ENCODE measurements at places on chromosomes 11 and 22.

- no peak for DNase-seq
These were observed 37.0 kb downstream of the KIAA1671 start for GRCh38 chr22:24989541-24989951.

GRCh38 chr11:33970984-33971466 lies 79.1 kb upstream of the LMO2 start:
- peak; percentile 68 for DNase-seq

GRCh38 chr11:119903389-119903788 lies 174.4 kb upstream of the NECTIN1 start:
- DNase-seq, result no peak

DNA sequence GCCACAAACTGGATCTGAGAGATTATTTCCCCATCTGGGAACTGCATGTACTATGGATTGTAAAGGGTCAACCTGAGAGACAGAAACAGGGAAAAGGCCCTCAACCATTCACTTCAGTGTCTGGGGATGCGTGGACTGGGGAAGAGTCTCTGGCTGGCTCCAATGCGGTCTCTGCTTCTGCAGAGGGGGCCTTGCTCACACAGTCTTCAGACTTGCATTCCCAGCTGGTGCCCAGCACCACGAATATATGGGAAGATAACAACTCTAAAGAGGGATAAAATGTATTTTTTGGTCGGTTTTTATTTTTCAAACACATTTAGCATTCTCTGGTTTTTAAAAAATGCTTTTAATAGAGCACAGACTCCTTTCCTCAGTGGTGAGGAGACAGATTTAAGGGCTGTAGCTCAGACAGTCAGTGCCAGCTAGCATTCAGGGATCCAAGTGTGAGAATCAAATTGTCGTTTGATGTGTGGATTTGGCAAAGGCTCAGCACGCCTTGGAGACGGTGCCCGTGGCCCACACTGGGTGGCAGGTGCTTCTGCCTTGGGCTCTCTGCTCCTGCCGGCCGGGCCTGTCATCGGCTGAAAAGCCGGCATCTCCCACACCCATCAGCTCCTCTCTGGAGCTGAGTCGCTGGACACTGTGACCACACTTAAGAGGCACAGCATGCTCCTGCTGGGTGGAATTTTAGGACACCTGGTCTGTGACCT lies 8.0 kb upstream of the EFCAB6 start:
- DNase-seq, result no peak

- DNase-seq, result peak; percentile 22
These were observed 3.4 kb downstream of the C11orf71 start for GRCh38 chr11:114396916-114397315.

- DNase-seq, result no peak
These were observed 47.6 kb upstream of the OLFML1 start for GRCh38 chr11:7437696-7438095.

DNA sequence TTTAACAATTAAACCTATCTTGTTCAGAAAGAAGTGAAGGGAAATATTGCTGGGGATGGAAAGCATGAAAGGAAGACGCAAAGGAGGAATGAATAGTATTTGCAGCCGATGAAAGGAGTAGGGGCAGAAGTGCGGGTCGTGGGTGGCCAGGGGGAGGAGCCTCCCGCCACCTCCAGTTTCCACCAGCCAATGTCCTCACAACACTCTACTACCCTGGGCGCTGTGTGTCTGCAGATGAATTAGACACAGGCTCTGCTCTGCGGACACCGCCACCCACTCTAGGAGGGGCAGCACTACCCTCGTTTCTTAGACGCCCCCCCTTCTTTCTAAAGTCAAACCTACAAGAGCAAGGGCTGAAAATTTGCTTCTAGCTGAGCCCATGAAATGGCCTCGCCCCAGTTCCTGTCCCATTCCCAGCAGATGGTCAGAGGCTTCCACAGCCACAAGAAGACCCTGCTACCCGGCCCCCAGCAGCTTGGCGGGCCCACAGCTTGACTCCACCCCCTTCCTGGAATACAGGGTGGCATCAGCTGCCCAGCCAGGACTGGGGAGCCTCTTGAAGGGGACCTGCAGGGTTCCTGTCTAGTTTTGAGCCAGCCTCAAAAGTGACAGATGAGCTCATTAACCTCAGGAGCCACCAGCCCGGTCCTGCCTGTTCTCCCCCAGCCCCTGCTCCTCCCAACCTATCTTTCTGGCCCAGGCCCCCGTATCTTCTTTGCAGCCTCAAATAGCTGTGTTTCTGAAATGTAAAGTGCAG lies 268.1 kb downstream of the BUD13 start:
- no peak for DNase-seq

GRCh38 chr22:17451316-17451715 lies 82.1 kb downstream of the CECR2 start:
- no peak for DNase-seq

- DNase-seq, result no peak
These were observed 7.8 kb downstream of the OAF start for GRCh38 chr11:120218695-120219033.

- DNase-seq, result no peak
These were observed 30.6 kb downstream of the IGHMBP2 start for GRCh38 chr11:68934321-68934645.

- no peak for DNase-seq
These were observed 14.6 kb upstream of the MYRF start for GRCh38 chr11:61737636-61738386.

DNA sequence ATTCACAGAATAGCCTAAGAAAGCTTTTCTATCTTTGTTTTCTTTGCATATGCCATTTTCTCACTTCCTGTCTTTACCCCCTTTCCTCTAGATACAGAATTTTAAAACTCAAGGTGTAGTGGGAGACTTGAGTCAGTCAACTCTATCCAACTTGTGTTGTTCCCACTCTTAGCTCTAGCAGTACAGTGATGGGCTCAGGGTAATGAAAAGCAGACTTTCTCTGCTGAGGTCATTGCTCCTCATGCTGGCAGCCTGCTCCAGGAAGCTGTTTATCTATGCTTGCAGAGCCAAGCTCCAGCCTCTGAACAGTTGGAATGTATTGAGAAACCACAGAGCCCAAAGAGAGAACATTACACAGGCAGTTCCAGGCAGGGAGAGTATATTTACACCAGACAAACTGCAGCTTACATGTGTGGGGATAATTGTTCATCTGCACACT lies 68.1 kb downstream of the CSTPP1 start:
- peak; percentile 64 for DNase-seq

DNA sequence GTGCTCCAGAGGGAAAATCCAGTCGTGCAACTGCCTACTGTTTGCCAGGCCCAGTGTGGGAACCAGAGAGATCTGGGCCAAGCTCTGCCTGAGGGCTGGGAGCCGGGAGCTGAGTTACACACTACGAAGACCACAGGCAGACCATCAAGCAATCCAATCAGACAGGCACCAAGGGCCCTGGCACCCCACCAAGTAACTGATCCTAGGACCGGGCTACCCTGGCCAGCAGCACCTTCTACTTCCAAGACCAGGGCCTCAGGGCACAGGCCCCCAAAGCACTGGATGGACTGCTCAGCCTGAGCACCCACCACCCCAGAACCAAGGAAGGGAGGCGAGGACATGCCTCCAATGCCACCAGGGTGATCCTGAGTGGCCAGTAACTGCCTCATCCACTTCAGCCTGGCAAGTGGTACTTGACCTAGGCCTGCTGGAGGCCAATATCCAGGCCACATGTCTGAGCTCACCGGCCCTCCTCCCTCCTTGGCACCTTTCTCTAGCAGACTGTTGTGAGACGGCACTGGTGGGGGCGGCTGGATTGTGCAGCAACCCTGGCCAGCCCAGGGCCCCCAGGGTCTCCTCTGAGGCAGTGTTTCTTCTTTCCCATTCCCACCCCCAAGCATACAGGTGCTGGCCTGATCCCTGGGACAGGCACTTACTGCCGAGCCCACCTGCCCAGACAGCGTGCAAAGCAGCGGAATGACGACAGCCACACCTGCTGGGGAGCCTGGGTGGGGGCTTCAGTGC lies 20.7 kb upstream of the ARFGAP3 start:
- no peak for DNase-seq

DNA sequence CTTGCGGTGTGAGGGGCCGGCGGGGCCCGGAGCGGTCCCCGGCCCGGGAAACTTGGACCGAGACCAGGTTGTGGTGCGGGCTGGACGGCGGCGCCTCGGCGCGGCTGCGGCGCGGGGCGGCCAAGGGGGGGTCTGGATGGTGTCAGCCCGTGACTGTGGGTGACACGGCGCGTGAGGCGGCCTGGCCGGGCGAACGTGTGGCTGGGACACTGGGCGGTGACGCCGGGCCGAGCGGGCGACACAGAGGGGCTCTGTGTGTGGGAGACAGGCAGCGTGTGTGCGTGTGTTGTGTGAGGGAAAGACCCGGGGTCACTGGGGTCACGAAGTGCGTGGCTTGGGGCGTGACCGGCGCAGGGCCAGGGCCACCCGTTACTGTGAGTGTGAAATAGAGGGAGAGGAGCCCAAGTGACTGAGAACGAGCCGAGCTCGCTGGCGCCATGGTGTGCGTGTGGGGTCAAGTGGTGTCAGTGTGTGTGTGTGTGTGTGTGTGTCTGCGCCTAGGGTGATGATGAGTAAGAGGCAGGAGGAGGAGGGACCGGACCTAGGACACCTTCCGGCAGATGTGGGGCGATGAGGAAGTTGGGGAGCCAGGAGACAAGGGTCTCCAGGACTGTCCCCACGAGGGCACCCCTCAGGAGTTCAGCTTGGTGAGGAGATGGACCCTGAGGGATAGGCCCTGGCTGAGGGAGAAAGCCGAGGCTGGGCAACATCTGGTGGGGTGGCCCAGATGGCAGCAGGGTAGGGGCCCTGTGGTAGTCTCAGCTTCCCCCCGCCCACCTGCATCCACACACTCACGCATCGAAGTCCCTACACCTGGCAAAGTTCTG lies 817 bp downstream of the RELT start:
- peak; percentile 85 for DNase-seq

GRCh38 chr22:19035474-19036228 lies 86.6 kb downstream of the DGCR2 start:
- no peak for DNase-seq

Data from MV-4-11 (cell line).